ENCODE measurements at places on chromosomes 5 and 9.

GRCh38 chr9:89891591-89892304, 286.9 kb downstream of the GADD45G start:
- DNase-seq, result no peak

- no peak for DNase-seq
Measured at GRCh38 chr5:79020861-79021561, 35.9 kb upstream of the ARSB start.

GRCh38 chr5:61802456-61802855, 470.4 kb downstream of the ZSWIM6 start:
- DNase-seq, result no peak

DNA sequence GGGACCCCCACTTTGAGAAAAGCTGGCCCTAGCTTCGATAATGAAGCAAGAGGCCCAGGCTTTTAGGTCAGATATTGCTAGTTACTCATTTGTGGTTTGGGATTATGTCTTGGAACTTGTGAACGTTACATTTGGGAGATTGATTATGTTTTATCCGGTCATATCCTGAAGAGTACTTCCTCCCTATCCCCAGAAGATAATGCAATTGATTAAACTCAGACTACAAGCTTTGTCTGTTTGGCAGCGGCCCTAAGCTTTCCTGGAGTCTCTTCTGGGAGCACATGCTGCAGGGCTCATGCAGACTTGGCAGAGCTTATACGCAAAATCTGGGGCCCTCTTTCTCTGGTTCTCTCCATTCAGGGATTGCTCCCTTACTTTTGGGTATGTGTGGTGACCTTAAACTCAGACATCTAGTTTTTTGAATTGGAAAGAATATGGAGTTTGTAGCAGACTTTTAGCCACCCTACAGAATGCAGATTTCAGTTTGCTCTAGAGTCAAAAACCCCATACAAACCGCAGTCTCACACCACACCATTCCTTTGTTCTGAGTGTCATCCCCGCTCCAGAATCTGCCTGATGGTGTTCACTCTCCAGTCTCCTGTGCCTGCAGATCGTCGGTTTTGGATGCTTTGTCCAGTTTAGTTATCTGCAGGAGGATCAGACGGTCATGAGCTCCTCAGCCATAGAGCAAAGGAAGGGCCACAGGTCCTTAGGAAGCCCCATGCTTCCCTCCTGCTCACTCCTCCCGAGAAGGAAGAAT, 449.5 kb upstream of the TRPC7 start:
- no peak for DNase-seq

DNA sequence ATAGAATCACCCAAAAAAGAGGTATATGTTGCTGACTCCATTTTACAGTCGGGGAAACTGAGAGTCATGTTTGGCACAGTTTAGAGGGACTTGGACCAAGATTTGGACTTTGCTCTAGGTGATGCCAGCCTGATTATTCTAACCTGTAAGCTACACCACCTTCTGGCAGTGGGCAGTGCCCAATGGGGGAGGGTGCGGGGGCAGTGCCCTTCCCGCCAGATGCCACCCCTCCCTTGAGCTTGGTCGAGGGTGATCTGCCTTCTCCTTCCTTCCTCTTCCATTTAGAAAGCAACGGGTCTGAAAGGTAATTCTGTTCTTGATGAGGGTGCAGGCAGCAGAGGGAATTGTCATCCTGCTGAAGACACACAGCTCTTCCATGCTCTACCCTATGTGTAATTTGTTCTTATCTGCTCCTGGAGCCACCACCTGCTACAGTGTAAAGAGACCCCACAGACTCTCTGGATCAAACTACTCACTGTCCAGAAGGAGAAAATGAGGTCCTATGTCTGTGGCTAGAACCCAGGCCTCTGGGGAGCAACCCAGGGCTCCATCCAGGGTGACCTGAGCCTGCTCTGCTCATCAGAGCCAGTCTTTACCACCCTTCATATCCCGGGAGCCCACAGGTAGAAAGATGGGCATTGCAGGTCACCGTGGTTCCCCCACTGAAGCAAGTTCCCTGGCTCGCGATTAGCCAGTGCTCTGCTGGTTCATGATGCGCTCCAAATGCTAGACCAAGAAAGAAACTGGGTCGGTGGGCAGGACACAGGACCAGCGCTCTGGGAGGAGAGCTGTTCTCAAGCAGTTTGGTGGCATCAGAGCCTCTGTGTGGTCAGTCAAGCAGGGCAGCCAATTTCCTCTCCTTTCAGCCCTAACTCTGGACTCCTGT, 156.2 kb downstream of the RGS3 start:
- DNase-seq, result no peak

- DNase-seq, result no peak
Measured at GRCh38 chr5:21765406-21765805, 1087.7 kb downstream of the CDH12 start.

GRCh38 chr9:126628969-126629674, 15.4 kb downstream of the LMX1B start:
- no peak for DNase-seq

- DNase-seq, result no peak
Measured at GRCh38 chr5:93277051-93277450, 304.0 kb downstream of the NR2F1-AS1 start.

- no peak for DNase-seq
Measured at GRCh38 chr9:744790-745484, 96.6 kb upstream of the DMRT1 start.

GRCh38 chr9:116027511-116027910, 126.1 kb upstream of the PAPPA start:
- DNase-seq, result no peak

- no peak for DNase-seq
Measured at GRCh38 chr5:147481874-147482705, 27.8 kb downstream of the DPYSL3 start.

- no peak for DNase-seq
Measured at GRCh38 chr5:149220750-149221149, 50.9 kb upstream of the AFAP1L1 start.

DNA sequence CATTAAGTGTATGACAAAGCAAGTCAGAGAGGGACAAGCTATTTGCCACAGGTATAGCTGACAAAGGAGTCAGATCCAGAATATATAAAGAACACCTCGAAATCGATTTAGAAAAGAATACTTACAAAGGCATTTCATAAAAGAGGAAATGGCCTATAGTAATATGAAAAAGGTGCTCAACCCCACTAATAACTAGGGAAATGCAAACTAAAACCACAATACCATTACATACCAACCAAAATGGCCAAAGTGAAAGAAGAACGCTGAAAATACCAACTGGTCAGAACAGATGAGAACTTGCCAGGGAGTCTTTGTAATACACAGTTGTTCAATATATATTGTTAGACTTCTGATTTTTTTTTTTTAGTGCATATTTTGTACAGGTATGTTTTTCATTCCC, 152.9 kb downstream of the CDC42SE2 start:
- no peak for DNase-seq

DNA sequence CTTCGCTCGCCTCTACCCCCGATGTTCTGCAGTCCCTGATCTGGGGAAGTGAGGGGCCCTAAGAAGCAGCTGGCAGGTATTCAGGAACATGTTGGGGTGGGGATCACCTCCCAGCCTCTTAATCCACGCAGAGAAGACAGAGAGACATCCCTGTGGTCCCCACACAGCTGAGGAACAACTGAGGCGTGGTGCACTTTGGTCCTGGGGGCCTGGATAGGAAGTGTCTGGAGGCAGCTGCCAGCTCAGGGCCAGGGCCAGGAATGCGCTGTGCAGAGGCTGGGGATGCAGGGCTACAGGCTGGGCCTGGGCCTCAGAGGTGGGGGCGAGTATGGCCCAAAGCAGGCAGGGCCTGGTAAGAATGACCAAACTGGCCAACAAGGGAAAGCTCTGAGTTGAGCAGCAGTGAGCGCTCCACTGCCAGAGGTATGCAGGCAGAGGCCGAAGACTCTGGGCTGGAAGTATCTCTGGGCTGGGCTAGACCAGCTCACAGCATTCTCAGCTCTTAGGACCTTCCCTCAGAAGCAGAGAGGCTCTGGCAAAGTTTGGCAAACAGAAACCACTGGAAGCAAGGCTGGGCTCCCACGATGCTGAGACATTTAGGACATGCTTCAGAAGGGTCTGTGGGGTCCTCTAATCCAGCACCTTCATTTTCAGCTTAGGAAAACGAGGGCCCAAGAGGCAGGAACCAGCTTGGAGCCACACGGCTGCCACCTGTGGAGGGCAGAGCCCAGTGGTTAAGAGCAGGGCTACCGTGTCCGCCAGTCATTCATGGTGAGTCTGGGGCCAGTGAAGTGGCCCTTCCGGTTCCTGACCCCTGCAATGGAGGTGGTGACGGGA, 174.4 kb downstream of the GAPVD1 start:
- DNase-seq, result no peak

DNA sequence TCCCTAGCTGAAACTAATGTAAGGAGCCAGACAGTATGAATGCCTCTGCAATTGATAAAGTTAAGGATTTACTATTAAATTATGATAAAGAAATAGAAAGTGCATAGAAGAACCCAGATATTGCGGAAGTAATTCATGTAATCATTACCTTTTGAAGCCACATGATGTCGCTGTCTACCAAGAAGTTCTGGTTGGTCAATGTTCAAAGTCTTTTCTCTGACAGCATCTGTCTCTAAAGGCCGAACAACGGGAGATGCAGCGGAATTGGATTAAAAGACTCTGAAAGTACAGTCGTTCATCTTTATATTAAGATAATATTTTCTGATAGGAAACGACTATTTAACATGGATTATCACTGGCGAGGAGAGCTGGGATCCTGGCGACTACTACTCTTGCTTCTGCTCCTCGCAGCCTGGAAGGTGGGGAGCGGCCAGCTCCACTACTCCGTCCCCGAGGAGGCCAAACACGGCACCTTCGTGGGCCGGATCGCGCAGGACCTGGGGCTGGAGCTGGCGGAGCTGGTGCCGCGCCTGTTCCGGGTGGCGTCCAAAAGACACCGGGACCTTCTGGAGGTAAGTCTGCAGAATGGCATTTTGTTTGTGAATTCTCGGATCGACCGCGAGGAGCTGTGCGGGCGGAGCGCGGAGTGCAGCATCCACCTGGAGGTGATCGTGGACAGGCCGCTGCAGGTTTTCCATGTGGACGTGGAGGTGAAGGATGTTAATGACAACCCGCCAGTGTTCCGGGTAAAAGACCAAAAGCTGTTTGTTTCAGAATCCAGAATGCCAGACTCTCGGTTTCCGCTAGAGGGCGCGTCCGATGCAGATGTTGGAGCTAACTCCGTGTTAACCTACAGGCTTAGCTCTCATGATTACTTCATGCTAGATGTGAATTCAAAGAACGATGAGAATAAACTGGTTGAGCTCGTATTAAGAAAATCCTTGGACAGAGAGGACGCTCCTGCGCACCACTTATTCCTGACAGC, at the start of gene PCDHA8:
Gene PCDHA8 (plus strand): TSS at position 210 of the 985 bp plus-strand sequence. CDS start 135 bp downstream, at position 345.
- DNase-seq, result no peak

DNA sequence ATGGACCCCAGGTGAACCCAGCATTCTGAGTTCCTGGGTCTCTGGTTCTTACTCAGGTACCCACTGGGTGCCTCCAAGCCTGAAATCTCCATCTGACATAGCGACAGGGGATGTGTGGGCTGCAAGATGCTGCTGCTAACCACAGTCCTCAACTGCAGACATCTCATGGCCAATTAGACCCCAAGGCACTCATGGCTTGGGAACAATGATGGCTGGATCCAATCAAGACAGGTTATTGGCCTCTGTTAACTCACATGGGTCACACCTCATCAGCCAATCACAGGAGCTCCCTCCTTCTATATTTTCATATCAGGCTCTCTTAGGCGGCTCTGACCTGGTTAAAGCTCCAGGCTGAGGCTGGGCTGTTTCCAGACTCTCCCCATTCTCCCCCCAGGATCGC, 57.0 kb downstream of the CXXC5 start:
- no peak for DNase-seq

- no peak for DNase-seq
Measured at GRCh38 chr5:52844885-52845284, 57.2 kb downstream of the ITGA1 start.
